ENCODE measurements at places on chromosomes 1 and 21. TPM values are rescaled to one million over a fixed set of nuclear protein-coding genes. Genes with fewer than 3 reads are reported as not detected.

Gene MSH4
- polyA plus RNA-seq: 0.10 TPM

Gene CCDC24
- 5.3 TPM for polyA plus RNA-seq

Gene IVL
- polyA plus RNA-seq: not detected

Gene MYOG
- polyA plus RNA-seq: not detected

Gene SLC22A15
- polyA plus RNA-seq: 2.0 TPM

Gene FCAMR
- polyA plus RNA-seq: not detected

Gene TMEM125
- polyA plus RNA-seq: not detected

Gene FAM72C
- polyA plus RNA-seq: not detected

Gene PRAMEF26
- polyA plus RNA-seq: not detected

Gene MX1
- polyA plus RNA-seq: 128 TPM

Gene HAPLN2
- polyA plus RNA-seq: not detected

Gene RNF223
- not detected for polyA plus RNA-seq

Gene SPRR2F
- not detected for polyA plus RNA-seq

Gene ALDH9A1
- polyA plus RNA-seq: 92.4 TPM

Gene B3GALT2
- polyA plus RNA-seq: 0.14 TPM

Gene PPM1J
- polyA plus RNA-seq: 1.4 TPM

Gene BTBD19
- polyA plus RNA-seq: not detected

Gene SPRR2B
- polyA plus RNA-seq: not detected

Gene AMY1C
- not detected for polyA plus RNA-seq

Gene ADAMTSL4
- polyA plus RNA-seq: 0.30 TPM

Gene OR2L8
- polyA plus RNA-seq: not detected

Gene AXDND1
- polyA plus RNA-seq: not detected

Gene TEX50
- polyA plus RNA-seq: not detected

Gene ETS2
- 2.8 TPM for polyA plus RNA-seq

Gene RAVER2
- polyA plus RNA-seq: 1.2 TPM

Gene GJA8
- not detected for polyA plus RNA-seq

Gene GBP6
- polyA plus RNA-seq: not detected

Gene DPYD
- polyA plus RNA-seq: 3.8 TPM

Gene KRTAP19-3
- polyA plus RNA-seq: not detected

Gene PUM1
- 88.0 TPM for polyA plus RNA-seq

Gene KRTAP13-4
- polyA plus RNA-seq: not detected

Gene SLC6A17
- polyA plus RNA-seq: not detected

Gene FCRL3
- 84.5 TPM for polyA plus RNA-seq

Gene PAFAH2
- 8.6 TPM for polyA plus RNA-seq

Gene ADAM30
- not detected for polyA plus RNA-seq

Gene SELL
- polyA plus RNA-seq: 1,261 TPM

Gene SOD1
- polyA plus RNA-seq: 438 TPM

Gene FAM229A
- 1.7 TPM for polyA plus RNA-seq

Gene B4GALT2
- 1.0 TPM for polyA plus RNA-seq

Gene CBS
- not detected for polyA plus RNA-seq

Gene TAL1
- polyA plus RNA-seq: 0.19 TPM

Gene RGS8
- polyA plus RNA-seq: not detected
